ENCODE measurements at places on chromosomes 2 and 18.

DNA sequence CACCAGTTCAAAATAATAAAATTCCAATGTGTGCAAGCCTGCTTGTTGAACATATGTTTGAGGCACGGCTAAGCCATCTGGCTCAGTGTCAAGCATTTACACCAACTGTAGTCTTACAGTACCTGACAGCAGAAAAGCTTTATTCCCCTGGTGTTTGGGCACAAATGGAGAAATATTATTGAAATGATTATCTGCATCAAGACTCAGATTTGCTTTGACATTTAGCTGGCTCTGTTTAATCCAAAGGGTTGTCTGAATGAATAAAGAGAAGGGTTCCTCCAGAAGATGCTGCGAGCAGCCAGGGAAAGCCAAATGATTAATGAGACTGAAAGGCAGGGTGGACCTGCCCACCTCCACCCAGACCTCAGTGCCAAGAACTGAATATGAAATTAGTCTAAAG, 393.2 kb upstream of the GALNT5 start:
- no peak for DNase-seq

GRCh38 chr2:169480079-169480465, 778 bp downstream of the BBS5 start:
- no peak for DNase-seq

DNA sequence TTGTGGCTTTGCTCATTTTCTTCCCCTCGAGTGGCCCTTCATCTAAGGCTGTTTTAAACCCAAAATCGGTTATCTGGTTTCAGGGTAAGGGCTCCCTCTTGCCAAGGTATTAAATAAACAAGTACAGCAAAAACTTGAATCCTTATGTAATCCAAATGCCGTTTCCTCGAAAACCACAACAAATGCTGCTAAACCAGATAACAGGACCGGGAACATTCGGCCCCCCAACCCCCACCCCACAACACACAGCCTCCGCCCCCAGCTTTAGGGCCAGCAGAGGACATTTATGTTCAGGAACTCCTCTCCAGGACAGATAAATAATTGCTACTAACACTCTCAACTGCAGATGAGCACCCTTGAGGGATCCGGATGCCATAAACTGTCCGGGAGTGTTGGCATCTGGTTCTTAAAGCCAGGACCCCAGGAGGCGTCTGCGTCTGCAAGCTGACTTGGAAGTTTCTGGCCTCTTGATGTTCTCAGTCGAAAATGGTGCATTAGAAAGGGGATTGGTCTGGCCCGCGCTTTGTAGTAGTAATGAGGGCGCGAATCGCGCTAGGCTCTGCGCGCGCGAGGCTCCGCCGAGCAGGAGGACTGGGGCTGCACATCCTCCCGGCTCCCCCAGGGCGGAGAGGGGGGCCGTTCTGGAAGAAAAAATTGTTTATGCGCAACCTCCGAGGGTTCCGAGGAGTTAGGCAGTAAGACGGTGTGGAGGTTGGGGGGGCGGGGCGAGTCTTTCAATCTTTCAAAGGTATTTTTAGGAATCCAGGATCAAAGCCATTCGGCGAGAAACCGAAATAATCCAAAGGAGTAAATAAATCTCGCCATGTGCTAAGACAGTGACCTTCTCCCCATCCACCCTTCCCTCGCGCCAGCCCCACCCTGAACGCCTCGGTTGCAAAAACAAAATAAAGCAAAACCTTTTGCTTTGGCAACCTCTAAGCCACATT, 3.9 kb upstream of the ID2 start:
- DNase-seq, result no peak

DNA sequence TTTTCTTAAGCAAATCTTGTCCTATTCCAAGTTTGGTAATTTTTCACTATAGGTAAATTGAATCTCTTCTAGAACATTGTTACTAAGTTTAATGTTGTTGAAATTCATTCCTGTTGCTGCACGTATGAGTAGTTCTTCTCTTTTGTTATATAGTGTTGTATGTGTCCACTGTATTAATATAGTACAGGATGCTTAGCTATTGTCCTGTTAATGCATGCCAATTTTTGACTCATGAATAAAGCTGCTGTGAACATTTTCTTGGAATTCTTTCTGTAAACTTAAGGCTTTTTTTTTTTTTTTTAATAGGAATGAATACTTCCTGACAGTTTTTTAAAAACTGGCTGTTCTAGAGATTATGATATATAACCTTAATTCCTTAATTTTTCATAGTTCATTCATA, 326.9 kb downstream of the SLC4A3 start:
- no peak for DNase-seq

GRCh38 chr2:32683520-32684086, 55.8 kb downstream of the TTC27 start:
- DNase-seq, result no peak

GRCh38 chr18:3447068-3447894, 2.7 kb upstream of the TGIF1 start:
- DNase-seq, result no peak

GRCh38 chr2:183709829-183710228, 585.6 kb downstream of the NUP35 start:
- no peak for DNase-seq

DNA sequence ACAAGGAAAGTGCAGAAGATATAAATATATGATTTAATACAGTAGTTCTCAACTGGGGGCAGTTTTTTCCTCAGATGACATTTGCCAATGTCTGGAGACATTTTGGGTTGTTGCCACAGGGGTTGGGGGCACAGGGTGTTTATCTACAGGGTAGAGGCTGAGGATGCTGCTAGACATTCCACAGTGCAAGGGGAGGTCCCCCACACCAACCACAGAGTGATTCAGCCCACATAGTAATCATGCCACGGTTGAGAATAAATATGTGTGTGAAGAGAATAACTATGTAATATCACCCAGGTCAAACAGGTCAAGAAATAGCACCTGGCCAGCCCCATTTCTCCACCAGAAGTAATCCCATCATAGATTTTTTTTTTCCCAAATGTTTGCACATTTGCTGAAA, 17.9 kb downstream of the DYSF start:
- no peak for DNase-seq

- DNase-seq, result no peak
These were observed 19.4 kb upstream of the KCNG2 start for GRCh38 chr18:79778291-79778791.

GRCh38 chr18:28267878-28268625, 91.1 kb upstream of the CDH2 start:
- DNase-seq, result no peak

DNA sequence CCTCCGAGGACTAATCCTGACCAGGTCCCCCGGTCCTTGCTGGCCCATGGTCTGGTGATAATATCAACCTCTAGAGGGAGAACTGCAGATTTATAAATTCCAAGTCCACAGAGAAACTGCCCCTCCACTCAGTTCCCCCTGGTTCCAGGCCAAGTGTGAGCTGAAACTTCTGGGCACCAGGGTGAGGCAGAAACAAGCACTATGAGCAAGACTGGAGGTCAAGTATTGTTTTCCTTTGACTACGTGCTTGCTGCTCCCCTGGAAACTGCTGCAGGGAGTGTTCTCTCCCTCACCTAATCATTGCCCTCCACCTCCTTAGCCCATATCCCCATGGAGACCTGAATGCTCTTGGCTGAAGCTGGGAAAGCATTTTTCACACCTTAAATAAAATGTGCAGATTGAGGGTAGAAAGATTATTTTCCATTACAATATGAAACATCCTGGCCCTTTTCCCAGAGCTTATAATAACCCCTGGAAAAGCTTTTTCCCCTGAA, 135.2 kb downstream of the RDH14 start:
- DNase-seq, result no peak

GRCh38 chr18:79387214-79387613, 8.5 kb upstream of the NFATC1 start:
- no peak for DNase-seq

GRCh38 chr2:98932778-98933343, 3.2 kb downstream of the CRACDL start:
- DNase-seq, result no peak

- DNase-seq, result no peak
These were observed 176.3 kb downstream of the INHBB start for GRCh38 chr2:120522151-120522751.

DNA sequence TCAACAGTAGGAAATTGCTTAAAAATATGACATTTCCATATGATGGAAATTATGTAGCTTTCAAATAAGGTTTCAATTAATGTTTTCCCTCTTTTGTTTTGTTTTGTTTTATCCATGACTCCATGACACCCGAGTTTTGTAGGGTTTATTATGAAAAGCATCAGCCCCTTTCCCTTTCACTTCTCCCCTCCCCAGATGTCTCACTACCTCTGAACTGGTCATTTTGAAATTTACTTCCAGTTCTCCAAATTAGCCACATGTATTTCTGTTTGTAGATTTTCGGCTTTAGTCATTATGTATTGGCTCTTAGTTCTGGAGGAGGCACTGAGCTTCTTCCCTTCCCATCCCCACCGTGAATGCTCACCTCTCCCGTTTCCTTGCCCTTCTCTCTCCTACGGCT, 18.6 kb upstream of the VPS4B start:
- no peak for DNase-seq

GRCh38 chr2:144240656-144241339, 279.1 kb downstream of the ZEB2 start:
- DNase-seq, result no peak

DNA sequence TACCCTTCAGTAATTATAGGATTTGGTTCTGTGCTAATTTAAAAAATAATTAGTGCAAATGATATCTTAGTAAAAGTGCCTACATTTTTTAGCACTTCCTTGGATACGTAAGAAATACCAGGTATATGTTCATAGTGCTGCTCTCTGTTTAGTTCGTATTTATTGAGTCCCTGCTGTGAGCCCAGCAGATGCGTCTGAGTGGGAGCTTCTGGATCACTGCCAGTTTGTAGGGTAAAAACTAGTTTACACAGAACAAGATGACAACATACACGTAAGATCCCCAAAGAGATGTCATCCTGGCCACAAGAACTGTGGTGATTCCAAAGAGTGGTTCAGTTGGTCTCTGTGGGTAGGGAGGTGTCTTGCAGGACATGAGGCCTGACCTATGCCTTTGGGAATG, 103.2 kb downstream of the CTIF start:
- DNase-seq, result no peak

- DNase-seq, result no peak
These were observed 19.1 kb upstream of the SMARCAL1 start for GRCh38 chr2:216392945-216393840.

- no peak for DNase-seq
These were observed 170.6 kb upstream of the NCK2 start for GRCh38 chr2:105573910-105574655.

DNA sequence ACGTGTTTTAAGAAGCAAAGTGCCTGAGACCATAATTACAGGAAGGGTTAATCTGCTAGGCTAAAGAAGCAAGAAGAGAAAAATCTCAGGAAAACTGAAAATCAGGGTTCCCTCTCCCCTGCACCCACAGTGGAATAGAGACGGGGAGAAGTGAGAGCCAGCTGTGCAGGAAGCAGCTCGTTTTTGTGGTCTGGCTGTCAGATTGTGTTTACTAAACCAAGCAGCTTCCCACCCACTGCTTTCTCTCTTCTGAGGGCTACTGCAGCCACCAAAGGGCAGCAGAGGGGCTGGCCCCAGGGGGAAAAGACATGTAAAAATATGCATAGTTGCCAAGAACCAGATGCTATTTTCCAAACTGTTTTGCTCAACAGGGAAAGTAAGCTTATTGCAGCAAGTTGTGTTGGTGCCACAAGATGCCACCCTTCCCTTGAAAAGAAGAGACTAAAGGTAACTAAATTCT, 72.6 kb upstream of the THUMPD2 start:
- no peak for DNase-seq

DNA sequence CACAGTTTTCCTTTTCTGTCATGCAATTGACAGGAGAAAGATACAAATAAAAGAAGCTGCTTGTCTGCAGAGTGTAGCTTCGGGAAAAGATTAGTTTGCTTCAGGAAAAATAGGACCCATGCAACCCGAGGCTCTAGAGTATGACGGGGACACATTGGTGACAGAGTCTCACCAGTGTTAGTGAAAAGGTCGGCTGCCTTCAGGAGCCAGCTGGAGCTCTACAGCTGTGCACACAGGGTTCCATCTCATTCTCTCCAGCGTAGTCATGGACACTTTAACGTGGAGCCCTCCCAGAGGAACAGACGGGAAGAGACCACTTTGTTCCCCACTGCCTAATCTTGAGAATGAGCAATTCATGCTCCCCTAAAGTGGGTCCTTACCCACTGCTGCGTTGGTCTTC, 42.9 kb downstream of the FECH start:
- no peak for DNase-seq

GRCh38 chr2:144490017-144490416, 29.9 kb downstream of the ZEB2 start:
- DNase-seq, result no peak

- DNase-seq, result no peak
These were observed 141.4 kb downstream of the VAPA start for GRCh38 chr18:10055125-10055750.

- no peak for DNase-seq
These were observed 32.6 kb upstream of the INSIG2 start for GRCh38 chr2:118055512-118056164.

DNA sequence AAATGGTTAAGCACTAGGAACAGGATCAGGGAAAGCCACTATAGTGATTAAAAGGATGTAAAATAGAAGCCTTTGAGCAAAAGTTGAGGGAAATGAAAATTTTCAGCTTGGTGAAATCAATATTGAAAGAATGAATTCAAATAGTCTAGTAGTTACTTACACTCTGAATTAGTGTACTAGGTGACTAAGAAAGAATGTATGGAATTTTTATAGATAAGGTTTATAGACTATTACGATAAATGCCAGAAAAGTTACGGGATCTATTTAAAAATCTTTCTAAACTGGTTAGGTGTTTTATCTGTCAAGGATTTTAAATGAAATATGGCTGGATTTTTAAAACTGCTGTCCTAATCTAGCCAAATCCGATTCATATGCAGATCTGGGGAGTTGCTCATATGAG, 208.6 kb downstream of the MYO3B start:
- no peak for DNase-seq

DNA sequence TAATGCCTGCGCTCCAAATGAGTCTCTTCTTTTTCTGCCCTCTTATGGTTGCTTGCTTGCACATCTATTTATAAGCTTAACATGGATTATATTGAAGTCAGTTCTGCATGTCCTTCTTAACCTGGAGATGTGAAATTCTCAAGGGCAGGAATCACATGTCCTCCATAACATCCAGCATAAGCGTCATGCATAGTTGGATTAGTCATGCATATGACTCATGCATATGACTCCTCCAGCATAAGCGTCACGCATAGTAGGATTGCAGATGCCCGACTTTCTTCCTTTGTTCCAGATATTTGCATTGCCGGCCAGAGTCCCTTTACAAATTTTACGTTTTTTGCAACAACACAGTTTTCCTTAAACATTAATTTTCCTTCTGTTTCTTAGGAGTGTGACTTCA, 308.6 kb downstream of the TGIF1 start:
- DNase-seq, result no peak

GRCh38 chr2:11491348-11491933, 25.5 kb upstream of the E2F6 start:
- DNase-seq, result no peak

- no peak for DNase-seq
These were observed 84.9 kb downstream of the MOGAT1 start for GRCh38 chr2:222756362-222756831.

Data from activated CD8-positive, alpha-beta memory T cell treated with anti-CD3 and anti-CD28 coated beads for 48 hours (primary cell).